Esophagus muscularis mucosa (tissue), 4 donors: ENCODE measurements at places on chromosomes 2 and 18. TPM values are rescaled to one million over a fixed set of nuclear protein-coding genes. Genes with fewer than 3 reads are reported as not detected.

PDE1A gene
- total RNA-seq: 11.2 TPM

STARD6 gene
- total RNA-seq: not detected

GTF2A1L gene
- total RNA-seq: 11.8 TPM

CMPK2 gene
- total RNA-seq: 3.3 TPM

EGR4 gene
- total RNA-seq: 0.17 TPM

GPR35 gene
- 1.8 TPM for total RNA-seq

TMEM37 gene
- total RNA-seq: 1.7 TPM

C2orf80 gene
- total RNA-seq: not detected

SPC25 gene
- total RNA-seq: 0.23 TPM

IER3IP1 gene
- total RNA-seq: 9.1 TPM

DNA sequence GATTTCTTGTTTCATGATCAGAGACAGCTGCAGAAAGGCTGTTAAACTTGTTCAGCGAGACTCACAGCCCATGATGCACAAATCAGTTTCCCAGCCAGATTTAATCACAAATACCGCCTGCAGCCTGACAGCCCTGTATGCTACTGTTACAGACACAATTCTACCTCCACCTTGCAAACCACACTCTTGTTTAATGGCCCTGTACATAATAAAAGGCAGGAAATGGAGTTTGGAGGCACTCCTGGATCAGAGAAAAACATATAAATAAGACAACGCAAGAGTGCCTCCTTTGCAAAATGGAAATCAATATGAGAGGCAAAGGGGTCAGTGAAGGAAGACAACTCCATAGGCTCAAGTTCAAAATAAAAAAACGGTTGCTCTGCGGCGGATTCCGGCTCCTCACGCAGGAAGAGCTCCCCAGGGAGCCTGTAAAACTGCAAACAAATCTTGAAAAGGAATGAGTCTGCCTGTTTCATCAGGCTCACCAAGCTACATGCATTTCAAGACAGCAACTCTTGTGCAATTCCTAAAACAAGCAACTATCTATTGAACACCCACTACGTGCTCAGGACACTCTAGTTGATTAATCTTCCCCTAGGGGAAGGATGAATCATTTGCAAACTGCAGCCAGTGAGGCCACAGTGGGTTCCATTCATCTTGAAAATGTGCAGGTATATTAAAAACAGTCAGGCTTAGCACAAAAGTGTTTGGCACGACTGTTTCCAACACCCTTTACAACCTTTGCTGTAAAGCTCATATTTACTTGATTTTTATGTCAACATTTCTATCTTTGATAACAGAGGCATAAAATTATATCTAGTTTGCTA, 37.5 kb downstream of the TBC1D8 start:
- H3K4me1 ChIP-seq: peaks cover 82% of the 10 kb centered on the region
- H3K4me3 ChIP-seq: no peak overlapping the region
- no peaks in the 10 kb centered on the region for H3K36me3 ChIP-seq

GRCh38 chr2:199466692-199467065, 8.9 kb upstream of the SATB2 start:
- no peaks in the 10 kb centered on the region for H3K36me3 ChIP-seq
- no peak overlapping the region for H3K4me3 ChIP-seq
- H3K27ac ChIP-seq: no peak overlapping the region
- H3K27me3 ChIP-seq: peaks cover 100% of the 10 kb centered on the region

- DNase-seq: no peak
- no peaks in the 10 kb centered on the region for H3K36me3 ChIP-seq
- no peaks in the 10 kb centered on the region for H3K27me3 ChIP-seq
- peaks cover 53% of the 10 kb centered on the region for H3K4me1 ChIP-seq
- H3K4me3 ChIP-seq: no peak overlapping the region
Observed at GRCh38 chr2:46943881-46944798, 28.5 kb upstream of the MCFD2 start.

- H3K27me3 ChIP-seq: no peaks in the 10 kb centered on the region
- H3K4me1 ChIP-seq: no peaks in the 10 kb centered on the region
- H3K27ac ChIP-seq: no peak overlapping the region
- no peaks in the 10 kb centered on the region for H3K36me3 ChIP-seq
Observed at GRCh38 chr18:65017372-65017760, 733.4 kb upstream of the CDH7 start.

- H3K36me3 ChIP-seq: peaks cover 94% of the 10 kb centered on the region
- no peak for DNase-seq
- H3K27ac ChIP-seq: no peak overlapping the region
- no peaks in the 10 kb centered on the region for H3K27me3 ChIP-seq
Observed at GRCh38 chr2:43890855-43891254, 52.1 kb downstream of the ABCG8 start.

DNA sequence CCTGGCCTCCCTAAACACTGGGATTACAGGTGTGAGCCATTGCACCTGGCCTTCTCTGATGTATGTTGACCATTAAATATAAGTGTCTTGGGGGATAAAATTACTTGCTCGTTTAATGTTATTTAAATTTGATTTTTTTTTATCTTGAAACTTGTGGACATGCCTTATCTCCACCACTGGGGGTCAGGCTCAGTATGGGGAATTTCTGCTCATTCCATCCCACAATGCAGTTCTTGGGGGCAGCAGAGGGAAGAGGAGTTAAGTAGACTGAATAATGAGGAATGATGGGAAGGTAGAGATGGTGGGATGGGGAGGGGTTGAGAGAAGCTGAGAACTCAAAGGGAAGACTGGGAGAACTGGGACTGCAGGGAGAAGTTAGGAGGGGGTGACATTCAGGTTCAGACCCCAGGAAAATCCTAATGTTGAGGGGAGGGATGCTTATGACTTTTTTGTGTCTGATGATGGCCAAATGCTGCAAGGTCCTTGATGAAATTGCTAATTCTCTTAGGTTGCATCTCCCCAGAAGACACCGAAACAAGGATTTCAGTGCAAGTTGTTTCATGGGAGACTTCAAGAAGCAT, 174.2 kb downstream of the MIB1 start:
- no peak overlapping the region for H3K4me3 ChIP-seq
- no peaks in the 10 kb centered on the region for H3K36me3 ChIP-seq
- no peak overlapping the region for H3K27ac ChIP-seq
- H3K27me3 ChIP-seq: no peaks in the 10 kb centered on the region
- no peaks in the 10 kb centered on the region for H3K4me1 ChIP-seq

DNA sequence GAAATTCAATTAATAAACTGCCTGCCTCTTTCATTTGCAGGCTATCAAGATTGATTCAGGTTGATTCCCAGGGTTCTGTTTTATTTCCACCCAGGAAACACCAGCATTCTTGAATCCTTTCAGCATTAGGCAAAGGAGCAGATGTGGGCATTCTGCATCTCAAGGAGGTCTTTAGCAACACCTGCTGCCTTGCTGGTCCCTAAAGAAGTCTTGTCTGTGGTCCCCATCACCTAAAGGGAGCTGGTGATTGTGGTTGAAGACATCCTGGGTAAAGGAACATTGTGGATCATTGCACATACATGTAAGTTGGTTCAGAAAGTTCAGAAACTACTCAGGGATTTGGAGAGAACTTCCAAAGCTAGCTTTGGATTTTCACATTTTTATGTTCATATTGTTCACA, 78.3 kb downstream of the EVA1A start:
- no peak overlapping the region for H3K27ac ChIP-seq
- H3K4me3 ChIP-seq: no peak overlapping the region
- H3K36me3 ChIP-seq: no peaks in the 10 kb centered on the region
- no peaks in the 10 kb centered on the region for H3K4me1 ChIP-seq
- DNase-seq: no peak
- no peaks in the 10 kb centered on the region for H3K27me3 ChIP-seq

DNA sequence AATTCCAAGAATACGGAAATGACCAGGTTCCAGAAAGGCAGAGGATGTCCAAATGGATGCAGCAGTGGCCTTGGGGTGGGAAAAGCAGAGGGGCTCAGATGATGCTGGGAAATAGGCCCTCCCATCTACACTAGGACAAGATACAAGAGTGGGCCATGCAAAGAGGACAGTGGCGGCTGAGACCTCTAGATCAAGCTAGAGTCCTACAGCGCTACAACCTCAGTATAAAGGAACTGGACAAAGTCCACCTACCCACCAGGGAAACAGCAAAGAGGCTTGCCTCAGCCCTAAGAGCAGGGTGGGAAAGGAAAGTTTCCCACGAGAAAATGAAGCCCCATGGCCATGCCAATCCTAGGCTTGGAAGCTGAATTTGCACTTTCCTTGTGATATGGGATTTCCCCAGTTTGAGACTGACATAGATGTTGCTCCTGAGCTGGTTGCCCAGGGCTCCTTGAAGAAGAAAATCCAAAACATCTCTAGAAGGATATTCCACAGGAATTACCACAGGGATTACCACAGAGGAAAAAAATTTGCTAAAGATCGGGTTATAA, 282.2 kb downstream of the MREG start:
- no peak overlapping the region for H3K27ac ChIP-seq
- H3K4me1 ChIP-seq: no peaks in the 10 kb centered on the region
- no peak for DNase-seq
- H3K36me3 ChIP-seq: no peaks in the 10 kb centered on the region
- H3K27me3 ChIP-seq: no peaks in the 10 kb centered on the region

DNA sequence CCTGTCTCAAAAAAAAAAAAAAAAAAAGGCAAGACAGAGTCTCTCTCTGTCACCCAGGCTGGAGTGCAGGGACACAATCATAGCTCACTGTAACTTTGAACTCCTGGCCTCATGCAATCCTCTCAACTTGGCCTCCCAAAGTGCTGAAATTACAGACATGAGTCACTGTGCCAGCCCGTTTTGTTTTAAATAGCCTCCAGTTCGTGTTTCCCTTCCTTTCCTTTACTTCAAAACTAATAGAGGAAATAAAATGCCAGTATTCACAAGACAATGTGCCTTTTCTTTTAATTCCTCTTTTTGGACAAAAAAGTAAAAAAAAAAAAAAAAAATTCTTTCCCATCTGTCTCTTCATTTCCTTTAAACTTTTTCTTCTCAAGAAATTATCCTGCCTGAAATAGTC, 54.5 kb upstream of the ACMSD start:
- no peak for DNase-seq
- H3K27me3 ChIP-seq: no peaks in the 10 kb centered on the region
- H3K27ac ChIP-seq: no peak overlapping the region
- no peaks in the 10 kb centered on the region for H3K4me1 ChIP-seq
- H3K36me3 ChIP-seq: no peaks in the 10 kb centered on the region

GRCh38 chr18:2134364-2134763, 436.9 kb downstream of the METTL4 start:
- H3K27me3 ChIP-seq: no peaks in the 10 kb centered on the region
- H3K27ac ChIP-seq: no peak overlapping the region
- no peak overlapping the region for H3K4me3 ChIP-seq
- no peak for DNase-seq
- H3K4me1 ChIP-seq: no peaks in the 10 kb centered on the region

DNA sequence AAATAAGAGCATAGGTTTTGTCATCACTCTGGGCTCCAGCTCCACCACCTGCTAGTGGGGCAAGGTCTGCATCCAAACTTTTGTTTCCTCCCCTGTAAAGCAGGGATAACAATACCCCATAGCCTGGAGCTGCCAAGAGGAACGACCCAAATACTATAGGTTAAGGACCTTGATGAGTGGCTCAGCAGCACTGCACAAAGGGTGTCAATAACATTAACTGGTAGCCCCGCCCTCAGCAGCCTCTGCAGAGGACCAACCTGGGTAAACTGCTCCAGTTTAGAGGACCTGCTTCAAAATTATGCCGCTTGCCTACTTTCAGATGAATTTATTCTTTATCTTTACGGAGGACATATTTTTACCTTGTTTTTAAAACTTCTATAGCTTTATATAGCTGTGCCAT, 65.8 kb upstream of the RIOK3 start:
- DNase-seq: no peak
- no peaks in the 10 kb centered on the region for H3K27me3 ChIP-seq

DNA sequence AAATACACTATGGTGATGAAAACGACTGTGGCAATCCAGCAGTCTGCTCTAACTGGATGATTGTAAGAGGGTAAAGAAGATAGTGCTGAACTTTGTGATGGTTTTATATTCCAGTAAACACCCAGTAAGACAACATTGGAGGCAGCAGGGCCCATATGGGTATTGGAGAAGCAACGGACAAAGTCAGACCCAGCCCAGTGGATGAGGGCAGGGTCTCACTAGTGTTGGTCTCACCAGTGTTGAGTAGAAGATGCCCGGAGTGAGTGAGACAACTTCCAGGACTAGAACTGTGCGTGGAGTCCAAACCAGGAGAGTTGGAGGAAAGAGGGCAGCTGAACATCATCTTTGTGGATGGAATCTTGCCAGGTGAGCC, 71.9 kb upstream of the CELF4 start:
- no peaks in the 10 kb centered on the region for H3K27me3 ChIP-seq
- no peak overlapping the region for H3K4me3 ChIP-seq
- H3K27ac ChIP-seq: no peak overlapping the region
- no peaks in the 10 kb centered on the region for H3K4me1 ChIP-seq
- DNase-seq: peak; percentile 70

DNA sequence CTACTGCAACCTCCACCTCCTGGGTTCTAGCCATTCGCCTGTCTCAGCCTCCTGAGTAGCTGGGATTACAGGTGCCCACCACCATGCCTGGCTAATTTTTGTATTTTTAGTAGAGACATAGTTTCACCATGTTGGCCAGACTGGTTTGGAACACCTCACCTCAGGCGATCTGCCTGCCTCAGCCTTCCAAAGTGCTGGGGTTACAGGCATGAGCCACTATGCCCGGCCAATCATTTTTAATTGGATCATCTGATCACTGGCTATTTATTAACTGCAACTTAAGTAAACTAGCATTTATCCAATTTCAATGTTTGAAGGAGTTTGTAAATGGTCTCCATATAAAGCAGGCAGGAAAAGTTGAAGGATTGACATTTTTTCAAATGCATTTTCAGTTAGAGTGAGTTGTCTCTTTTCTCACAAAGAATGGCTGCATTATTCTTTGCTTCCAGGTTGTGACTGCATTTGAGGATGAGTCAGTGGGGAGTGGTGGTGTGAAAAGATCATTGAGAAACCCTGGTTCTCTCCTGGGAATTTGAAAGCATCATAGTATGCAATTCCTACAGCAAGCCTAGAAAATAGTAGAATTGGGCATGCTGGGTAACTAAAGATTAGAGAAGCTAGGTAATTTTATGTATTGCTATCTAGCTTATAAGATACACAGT, 431.1 kb upstream of the ZEB2 start:
- H3K4me1 ChIP-seq: no peaks in the 10 kb centered on the region
- no peak overlapping the region for H3K4me3 ChIP-seq
- H3K27me3 ChIP-seq: no peaks in the 10 kb centered on the region
- no peak overlapping the region for H3K27ac ChIP-seq
- no peak for DNase-seq

DNA sequence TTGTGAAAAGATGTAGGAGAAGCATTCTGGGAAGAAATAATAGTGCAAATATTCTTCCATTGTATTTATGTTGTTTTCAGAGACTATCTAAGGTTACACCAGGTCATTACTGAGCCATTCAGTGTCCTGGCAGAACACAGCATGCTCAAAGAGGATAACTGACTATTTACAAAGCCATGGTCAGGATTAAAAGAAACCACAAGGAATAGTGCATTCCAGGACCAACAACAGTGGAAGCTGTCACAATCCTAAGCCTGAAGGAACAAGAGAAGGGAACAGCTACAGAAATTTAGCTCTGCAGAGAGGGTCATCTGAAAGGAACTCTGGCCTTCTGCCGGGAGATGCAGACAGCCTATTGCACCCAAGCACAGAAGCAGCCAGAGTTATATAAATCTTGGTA, 116.7 kb downstream of the DSC3 start:
- DNase-seq: no peak
- H3K27me3 ChIP-seq: no peaks in the 10 kb centered on the region
- no peaks in the 10 kb centered on the region for H3K4me1 ChIP-seq

- peaks cover 17% of the 10 kb centered on the region for H3K27me3 ChIP-seq
- no peaks in the 10 kb centered on the region for H3K36me3 ChIP-seq
- peak; percentile 89 for DNase-seq
Observed at GRCh38 chr2:239667431-239667985, 266.7 kb upstream of the HDAC4 start.

- no peaks in the 10 kb centered on the region for H3K27me3 ChIP-seq
- H3K27ac ChIP-seq: no peak overlapping the region
- no peaks in the 10 kb centered on the region for H3K4me1 ChIP-seq
- no peak for DNase-seq
- peaks cover 25% of the 10 kb centered on the region for H3K36me3 ChIP-seq
Observed at GRCh38 chr2:190283783-190284182, 35.8 kb downstream of the HIBCH start.
